Stimulated activated CD4-positive, alpha-beta T cell treated with anti-CD3 and anti-CD28 coated beads, Interleukin-15, amount 100 ng/mL, for 48 hours (primary cell): ENCODE measurements at places on chromosomes 4 and X.
A peak's percentile ranks its signal among the peaks of the same experiment; 100 is the strongest.

- DNase-seq, result no peak
Observed at GRCh38 chr4:37562592-37562991, 123.6 kb downstream of the RELL1 start.

- no peak for DNase-seq
Observed at GRCh38 chrX:25733148-25733547, 405.0 kb upstream of the MAGEB18 start.

DNA sequence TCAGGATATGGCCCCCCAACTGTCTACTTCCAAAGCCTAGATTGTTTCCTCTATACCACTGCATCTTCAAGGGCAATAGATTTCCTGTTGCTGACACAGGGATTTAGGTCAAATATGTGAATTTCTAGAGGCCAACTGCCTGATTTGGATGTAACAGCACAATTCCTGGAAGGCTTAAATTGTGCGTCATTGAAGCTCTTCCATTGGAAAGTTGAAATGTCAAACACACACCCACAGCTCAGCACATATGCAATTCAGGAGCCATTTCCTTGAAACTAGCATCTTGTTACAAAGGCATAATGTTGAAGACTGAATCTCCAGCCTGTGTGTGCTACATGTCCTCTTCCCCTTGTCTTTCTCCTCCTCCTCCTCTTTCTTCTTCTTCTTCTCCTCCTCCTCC, 158.6 kb downstream of the STK32B start:
- DNase-seq, result no peak

DNA sequence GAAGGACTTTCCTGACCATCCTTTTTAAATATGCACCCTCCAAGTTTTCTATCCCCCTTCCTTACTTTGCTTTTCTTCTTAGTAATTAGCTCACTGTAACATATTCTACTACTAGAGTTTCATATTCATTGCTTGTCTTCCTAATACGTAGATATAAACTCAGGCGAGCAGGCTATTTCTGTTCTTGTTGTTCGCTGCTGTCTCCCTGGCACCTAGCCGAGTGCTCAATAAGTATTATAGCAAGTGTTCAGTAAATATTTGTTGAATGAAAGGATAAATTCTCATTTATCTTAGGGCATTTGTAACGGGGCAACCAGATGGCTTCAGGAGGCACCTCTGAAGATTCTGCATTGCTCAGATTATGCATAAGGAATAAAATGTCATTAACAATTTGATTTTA, 6.8 kb upstream of the RHOH start:
- DNase-seq, result no peak

GRCh38 chrX:105263801-105264200, 43.3 kb upstream of the TEX13A start:
- no peak for DNase-seq

DNA sequence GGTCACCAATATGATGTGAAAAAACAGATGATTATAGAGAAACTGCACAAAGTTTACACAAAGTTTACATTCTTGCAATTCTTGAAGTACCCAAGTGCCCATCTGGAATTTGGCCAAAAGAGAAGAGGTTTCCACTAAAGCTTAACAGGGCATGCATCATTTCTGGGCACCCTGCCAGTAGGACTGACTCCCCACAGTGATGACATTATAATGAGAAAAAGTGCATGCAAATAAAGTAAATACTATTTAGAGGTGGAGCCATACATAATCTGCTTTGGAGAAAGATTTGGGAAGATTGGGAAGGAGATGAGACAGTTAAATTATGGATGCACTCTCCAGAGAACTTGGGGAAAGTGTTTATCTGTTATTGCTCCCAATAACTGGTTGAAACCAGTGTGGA, 93.7 kb upstream of the TRPC3 start:
- DNase-seq, result no peak

DNA sequence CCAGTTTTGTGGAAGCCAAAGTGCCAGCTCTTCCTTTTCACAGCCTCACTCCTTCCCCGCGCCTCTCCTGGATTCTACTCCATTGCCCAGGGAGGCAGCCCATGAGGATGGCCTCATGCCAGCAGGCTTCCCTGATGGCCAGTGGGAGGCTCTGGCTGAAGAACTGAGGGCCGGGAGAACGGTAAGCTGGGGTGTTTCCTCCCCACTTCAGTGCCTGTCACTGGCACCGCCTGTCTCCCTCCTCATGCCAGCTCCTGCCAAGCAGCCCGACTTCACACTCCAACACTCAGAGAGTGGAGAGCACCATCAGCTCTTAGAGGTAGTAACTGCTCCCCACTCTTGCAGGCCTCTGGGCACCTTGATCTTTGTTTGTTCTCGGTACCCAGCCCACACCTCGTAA, 46.9 kb upstream of the STIM2 start:
- DNase-seq, result no peak

GRCh38 chr4:40033613-40034012, 23.0 kb upstream of the N4BP2 start:
- no peak for DNase-seq

DNA sequence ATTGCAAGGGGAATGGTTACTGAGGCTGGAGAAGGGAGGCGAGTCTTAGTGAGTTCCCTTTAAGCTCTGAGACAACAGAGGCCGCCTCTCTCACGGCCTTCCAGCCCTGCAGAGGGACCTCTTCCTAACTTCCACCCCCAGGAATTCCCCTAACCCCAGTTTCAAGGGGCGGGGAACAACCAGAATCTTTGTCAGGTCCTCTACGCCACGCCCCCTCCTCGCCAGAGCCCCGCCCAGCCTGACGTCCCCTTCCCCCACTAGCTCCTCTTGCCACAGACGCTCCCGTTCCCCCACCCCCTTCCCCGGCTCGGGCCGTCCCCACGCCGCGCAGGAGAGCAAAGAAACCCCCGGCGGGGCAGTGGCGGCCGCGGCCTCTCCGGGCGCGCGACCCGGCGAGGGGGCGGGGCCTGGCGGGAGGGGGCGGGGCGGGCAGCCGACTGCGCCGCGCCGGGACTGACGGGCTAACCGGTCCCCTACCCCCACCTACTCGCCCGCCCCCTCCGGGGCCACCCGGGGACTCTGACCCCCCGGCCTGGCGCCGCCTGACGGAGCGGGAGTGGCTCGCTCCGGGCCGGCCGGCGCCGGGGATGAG, 12.3 kb upstream of the TMEM156 start:
- DNase-seq, result peak; percentile 92

DNA sequence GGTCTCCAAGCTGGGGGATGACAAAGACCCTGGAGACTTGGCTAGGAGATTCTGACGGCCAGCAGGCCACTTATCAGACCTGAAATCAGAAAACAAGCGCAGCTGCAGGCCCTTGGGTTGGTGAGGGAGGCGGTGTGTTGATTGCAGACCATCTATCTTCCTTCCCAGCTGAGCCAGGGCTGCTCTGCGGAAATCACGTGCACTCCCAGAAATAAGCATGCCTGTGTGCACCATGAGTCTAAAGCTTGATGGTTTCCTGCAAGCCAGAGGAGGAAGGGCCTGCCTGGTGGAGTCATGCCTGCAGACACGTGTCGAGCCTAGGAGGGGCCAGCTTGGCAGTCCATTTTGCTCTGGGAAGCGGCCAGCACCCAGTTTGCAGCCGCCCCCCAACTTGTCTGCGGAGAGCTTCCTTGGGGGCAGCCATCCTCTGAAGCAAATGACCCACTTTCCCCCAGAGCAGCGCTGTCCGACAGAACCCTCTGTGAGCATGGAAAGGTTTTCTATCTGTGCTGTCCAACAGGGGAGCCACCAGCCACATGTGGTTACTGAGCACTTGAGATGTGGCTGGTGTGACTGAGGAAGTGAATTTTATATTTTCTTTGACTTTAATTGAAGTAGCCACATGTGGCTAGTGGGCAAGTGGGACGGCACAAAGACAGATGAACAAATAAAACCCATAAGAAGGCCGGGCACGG, 175.7 kb upstream of the BCOR start:
- DNase-seq, result no peak

DNA sequence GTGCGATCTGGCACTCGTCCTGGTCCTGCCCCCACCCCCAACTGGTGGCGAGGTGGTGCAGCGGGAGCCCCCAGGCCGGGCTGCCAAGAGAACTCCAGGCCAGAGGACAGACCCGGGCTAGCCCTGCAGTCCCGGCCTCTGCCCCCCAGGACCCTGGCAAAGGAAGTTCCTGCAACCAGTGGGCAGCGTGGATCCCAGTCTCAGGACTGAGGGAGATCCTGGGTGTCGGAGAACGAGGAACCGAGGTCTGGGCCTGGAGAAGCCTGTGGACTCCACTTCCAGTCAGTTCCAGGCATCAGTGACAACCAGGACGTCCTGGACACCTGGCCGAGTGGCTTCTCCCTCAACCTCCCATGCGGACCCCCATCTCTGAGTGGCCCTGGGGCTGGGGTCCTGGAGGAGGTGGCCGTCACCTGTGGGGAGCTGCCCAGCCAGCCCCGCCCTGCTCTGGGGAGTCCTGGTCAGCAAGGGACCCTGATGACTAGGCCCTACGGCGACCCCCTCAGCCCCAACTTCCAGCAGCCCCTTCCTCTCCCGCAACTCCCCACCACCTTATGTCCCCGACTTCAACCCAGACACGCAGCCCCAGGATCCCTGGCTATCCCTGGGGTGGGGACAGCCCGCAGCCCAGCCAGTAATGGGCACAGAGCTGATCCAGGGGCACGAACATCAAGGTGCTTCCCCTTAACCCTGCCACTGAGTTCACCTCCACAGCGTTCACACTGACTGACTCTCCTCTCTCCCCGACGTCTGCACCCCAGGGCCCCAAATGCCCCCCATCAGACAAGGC, 53.7 kb upstream of the NKX1-1 start:
- DNase-seq, result no peak

DNA sequence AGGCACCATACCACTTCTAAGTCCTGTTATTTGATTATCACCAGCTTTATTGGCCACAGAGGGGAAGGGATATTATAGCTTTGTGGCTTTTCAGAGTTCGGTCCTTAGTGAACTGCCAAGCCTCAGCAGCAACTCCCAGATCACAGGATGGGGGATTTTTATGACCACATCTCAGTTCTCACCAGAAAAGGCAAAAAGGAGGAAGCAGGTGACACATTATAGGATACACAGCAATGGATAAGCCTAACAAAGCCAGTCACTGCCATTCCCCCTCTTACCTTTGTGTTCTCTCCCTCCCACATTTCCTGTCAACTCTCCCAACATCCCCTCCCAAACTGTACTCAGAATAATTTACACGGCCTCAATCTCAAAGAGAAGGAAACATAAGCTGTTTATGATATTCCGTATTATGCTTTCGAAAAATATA, 142.8 kb downstream of the MGST2 start:
- DNase-seq, result no peak
